NCI-H1930 (cell line): ENCODE measurements at places on chromosomes 13 and 19.

DNA sequence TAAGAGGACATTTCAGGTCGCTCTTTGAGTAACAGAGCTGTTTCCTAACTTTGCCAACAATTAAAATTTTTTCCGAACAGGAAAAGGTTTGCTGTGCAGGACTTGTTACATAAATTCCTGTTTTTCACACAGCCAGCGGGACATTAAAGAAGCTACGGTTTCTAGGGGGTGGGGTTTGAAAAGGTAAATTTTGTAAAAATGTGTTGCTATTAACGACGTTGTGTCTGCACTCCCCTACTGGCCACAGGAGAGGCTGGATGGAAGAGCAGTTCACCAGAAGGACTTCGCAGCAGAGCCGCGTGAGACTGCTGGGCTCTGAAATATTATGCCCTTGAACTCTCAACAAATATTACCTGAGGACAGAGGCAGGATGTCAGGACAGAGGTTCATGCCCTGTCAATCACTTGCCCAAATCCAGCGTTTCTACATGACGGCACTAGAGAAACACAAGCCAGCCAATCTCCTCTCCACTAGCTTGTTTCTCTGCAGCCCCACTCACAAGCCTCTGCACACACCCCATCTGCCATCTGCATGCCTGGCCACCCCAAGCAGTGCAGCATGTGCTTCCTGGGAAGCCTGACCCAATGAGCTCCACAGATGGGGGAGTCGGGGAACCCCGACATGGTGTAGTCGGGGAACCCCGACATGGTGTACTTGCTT lies 102.0 kb downstream of the FOXO1 start:
- DNase-seq: no peak

- no peak for DNase-seq
These were observed 1.5 kb downstream of the ILF3 start for GRCh38 chr19:10655457-10656312.

DNA sequence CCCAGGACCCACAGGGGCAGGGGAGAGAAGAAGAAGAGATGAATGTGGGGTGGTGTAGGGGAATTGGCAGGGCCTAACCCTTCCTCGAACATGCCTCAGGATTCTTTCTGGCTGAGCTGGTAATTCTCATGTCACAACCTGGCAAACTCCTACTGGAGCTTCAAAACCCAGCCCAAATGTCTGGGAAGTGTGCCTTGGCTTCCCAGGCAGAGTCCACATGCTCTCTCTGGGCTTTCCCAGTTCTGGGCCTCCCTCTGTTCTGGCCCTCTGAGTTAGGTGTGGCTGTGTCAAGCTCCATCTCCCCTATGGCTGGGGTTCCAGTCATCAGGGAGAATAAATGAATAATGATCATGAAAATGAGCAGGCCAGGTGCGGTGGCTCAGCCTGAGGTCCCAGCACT lies 11.2 kb upstream of the TMEM161A start:
- no peak for DNase-seq

DNA sequence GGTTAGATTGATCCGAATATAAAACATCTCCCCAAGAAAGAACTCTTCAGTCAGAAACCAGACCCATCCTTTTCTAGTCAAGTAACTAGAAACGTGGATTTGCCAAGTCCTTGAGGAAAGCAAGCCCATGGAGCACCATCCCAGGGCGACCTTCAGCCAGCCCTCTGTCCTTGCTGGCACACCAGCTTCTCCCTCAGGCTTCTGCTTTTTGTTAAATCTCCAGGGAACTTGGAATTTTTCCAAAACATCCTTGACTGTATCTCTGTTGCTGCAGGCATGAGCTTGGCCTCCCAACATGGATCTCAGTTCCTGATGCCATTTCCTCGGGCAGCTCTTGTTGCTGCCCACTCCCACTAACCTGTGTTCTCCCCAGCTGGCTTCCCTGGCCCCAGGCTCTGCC lies 27.1 kb upstream of the C1QTNF9 start:
- DNase-seq: no peak

DNA sequence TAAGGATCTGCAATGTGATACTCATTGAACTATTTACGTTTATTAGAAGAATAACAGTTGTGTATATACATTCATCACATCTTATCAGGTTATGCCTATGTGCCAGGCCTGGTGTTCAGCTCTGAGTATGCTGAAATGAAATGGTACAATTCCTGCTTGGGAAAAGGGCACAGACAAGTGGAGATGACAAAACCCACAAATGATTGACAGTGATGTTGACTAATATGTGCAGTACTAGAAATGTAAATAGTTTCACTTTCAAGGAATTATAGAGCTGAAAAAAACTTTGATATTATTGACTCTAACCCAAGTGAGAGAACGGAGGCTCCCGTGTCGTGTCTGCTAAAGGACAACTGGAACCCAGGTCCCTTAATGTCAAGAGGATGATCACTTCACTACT lies 386.8 kb upstream of the DACH1 start:
- no peak for DNase-seq

- no peak for DNase-seq
These were observed 1.5 kb downstream of the FXYD3 start for GRCh38 chr19:35117116-35117515.

DNA sequence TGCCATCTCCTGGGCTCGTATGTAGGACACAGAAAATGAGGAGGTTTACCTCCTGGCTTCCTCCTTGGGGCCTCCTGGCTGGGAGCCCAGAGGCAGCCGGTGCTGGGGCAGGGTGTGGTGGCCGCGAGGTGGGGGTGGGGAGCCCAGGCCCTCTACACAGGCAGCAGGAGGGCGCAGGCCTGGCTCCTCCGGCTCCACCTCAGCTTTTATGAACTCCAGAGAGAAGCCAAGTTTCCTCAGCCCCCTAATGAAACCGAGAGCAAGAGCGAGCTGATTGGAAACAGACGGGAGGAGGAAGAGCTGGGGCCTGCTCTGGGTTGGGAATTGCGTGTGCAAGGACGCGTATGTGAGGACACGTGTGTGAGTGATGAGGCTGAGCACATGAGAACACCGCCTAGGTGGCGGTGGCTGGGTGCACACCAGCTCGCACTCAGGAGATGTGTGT lies 23.1 kb downstream of the LYL1 start:
- no peak for DNase-seq

DNA sequence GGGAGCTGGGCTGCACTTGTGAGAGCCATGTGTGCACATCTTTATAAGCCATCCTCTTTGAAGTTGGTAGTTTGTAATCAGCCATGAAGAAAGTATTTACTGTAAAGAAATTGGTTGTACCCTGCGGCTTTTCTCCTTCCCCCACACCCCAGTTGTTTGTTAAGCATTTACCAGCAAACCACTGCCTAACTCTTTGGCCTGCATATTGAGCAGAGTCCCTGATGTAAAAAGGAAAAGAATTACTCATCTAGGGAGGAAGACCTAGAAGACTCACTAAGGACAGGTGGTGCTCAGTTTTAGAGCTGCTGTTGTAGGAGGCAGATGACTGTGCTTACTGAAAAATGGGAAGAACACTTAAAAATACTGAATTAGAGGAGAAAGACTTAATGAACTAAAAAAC lies 245.3 kb downstream of the PCCA start:
- no peak for DNase-seq

DNA sequence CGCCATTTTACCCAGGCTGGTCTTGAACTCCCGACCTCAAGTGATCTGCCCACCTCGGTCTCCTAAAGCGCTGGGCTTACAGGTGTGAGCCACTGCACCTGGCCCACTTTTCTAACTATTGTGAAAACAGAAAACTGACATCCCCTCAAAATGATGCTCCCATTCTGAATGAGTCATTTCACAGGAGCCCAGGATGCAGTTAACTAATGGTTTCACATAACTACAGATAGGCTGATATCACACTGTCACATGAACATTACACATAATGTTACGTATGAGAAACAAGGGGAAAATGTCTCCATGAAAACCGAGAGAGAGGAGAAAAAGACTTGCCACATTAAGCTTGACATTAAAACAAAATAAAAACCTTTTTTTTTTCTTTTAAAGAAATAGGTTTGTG lies 37.5 kb downstream of the N4BP2L2 start:
- no peak for DNase-seq
